ENCODE measurements at places on chromosomes 6 and 20.

DNA sequence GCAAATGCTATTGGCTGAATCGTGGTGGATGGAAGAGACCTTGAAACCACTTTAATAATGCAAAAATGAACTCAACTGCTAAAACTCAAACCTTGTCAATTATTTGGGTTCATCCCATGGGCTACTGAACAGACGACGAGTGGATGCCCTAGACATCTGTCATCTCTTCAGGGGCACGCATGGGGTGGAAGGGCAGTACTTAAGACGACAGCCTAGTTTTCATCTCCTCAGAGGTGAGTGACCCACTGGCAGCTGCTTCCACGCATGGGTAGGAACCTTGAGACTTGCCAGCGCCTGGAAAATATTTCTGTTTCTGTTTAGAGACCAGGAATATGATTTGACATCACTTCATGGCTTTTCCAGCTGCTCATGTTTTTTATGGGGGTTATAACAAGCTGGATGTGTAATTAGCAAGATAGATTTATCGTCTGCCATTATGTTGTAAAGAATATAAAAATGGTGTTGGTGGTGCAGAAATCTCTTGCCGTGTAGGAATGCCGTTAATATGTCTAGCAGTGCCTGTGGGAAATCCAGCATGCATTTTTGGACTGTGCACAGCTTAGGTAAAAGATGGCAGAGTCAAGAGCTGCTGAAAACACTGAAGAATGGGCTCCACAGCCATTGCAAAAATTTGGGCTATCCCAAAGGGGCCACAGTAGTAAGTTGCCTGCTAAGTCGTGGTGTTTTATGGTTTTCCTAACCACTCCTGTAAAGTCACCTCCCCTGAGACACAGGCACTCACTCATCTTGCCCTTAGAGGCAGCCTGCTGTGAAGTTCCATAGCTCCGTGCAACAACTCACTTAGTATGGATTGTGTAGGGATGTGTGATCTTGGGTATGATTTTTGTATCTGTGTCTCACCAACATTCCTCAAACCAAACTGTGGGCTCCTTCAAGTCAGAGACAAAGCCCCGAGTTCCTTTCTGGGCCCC lies 203.3 kb downstream of the EYA2 start:
- no peak for DNase-seq

- DNase-seq, result no peak
Measured at GRCh38 chr6:106763361-106763760, 134.0 kb downstream of the QRSL1 start.

GRCh38 chr6:77987035-77987384 lies 334.2 kb downstream of the MEI4 start:
- DNase-seq, result no peak

DNA sequence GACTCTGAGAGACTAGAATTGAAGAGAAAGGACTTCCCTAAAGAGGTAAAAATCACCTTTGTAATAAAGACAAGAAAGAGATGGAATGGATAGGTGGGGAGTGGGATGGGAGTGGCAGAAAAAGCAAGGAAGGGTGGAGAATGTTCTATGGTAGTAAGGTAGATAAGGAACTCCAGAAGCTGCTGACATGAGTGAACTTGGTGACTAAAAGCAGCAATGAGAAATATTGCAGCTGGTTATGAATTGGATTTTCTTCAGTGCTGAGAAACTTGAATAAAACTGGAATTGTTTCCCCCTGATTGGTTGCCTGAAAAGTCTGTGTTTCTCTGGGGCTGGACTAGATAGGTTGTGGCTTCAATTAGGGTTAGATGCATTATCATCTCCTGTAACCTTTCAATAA lies 15.7 kb upstream of the DTNBP1 start:
- no peak for DNase-seq

DNA sequence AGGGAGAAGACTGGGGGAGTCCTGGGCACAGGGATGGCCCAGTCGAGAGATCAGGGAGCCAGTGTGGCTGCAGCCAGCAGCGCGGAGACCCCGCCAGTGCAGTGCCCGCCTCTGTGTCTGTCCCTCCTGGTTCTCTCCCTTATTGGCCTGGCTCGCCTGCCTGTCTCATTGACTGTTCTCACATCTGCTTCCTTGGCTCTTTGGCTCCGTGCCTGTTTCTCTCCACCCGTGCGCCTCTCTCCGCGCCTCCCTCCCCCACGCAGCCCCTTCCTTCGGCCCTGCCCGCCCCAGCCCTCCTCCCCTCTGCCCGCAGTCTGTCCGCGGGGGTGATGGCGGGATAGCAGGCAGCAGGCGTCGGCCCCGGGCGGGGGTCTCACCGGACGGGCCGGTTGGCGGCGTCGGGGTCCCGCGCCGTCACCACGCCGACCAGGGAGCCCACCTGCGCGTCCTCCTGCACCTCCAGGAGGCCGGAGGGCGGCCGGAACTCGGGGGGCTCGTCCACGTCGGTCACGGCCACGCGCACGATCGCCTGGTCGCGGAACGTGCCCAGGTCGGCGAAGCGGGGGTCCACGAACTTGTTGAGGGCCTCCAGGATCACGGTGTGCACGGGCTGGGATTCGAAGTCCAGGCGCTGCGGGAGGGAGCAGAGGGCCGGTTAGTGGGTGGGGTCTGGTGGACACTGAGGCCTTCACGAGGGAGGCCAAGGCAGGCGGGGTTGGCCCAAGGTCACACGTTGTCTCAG lies 92.0 kb downstream of the CD40 start:
- no peak for DNase-seq

DNA sequence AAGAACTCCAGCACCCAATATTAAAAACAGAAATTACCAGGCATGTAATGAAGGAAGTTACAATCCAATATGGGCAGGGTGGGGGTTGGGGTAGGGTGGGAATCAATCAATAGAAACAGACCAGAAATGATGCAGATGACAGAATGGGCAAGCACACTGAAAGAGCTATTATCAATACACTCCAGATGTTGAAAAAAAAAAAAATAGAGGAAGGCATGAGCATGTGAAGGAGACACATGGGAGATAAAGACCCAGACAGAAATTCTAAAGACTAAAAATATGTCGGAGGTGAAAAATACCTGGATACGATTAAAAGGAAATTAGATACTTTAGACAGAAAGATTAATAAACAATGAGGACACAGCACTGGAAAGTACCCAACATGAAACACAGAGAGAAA lies 19.1 kb upstream of the ZC3H12D start:
- DNase-seq, result no peak

DNA sequence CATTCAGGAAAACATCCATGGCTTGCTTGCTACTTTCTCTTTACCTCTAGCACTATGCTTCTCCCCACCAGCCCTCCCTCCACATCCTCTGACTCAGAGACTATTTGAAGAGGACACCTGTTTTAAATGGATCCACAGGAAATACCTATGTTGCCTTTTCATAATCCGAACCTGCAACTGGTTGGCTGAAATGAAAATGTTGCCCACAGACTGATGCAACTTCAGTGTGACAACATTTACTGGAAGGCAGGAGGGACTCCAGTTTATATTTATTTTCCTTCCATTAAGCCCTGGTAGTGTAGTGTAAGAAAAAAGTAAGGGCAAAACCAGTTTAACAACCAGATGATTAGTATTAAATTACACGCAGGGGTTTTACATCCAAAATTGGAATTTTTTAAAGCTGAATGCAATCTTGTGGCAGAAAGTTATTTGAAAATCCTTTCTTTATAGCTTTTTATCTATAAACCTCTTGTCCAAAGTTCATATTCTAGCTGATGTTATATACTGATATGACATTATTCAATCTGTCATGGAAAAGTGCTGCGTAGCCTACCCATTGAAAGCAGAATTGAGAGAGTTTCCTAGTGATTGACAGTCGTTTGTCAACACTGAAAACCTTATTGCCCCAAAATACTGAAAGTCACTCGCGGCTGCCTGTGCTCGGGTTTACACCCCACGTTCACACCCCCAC lies 881 bp upstream of the AIG1 start:
- no peak for DNase-seq

DNA sequence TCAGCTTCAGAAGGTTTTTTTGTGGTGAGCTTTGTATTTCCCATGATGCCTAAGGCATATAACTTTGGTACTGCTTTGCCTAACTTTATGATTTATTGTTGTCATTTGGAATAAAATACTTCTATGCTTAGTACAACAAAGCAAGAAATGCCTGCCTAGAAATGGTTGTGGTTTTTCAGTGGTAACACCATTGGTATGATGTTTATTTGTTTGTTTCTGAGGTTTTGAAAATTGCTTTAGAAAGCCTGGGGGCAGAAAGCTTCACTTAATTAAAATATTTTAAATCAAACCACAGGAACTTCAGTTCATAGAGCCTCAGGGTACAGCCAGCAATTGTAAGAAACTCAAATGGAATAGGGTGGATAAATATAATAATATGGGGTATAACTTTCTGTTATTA lies 351.2 kb upstream of the MAP3K7 start:
- no peak for DNase-seq

DNA sequence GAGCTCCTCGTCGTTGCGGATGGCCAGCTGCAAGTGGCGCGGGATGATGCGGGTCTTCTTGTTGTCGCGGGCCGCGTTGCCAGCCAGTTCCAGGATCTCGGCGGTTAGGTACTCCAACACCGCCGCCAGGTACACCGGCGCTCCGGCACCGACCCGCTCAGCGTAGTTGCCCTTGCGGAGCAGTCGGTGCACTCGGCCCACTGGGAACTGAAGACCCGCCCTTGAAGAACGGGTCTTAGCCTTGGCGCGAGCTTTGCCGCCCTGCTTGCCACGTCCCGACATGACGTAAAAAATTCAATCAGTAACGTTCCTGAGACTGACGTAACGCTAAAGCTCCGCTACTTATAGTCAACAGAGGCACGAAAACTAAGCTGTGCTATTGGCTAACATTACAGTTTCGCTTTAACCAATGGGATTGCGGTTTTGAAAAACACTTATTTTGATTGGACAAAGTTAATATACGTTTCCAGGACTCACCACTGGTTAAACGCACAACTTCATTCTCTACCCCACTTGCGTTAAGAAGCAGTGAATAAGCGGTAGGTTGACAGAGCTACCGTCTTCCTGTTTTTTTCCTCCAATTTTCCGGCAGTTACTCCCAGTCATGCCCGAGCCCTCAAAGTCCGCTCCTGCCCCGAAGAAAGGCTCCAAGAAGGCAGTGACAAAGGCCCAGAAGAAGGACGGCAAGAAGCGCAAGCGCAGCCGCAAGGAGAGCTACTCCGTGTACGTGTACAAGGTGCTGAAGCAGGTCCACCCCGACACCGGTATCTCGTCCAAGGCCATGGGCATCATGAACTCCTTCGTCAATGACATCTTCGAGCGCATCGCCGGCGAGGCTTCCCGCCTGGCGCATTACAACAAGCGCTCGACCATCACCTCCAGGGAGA lies 73.9 kb downstream of the OR2B2 start:
- DNase-seq, result peak; percentile 89

DNA sequence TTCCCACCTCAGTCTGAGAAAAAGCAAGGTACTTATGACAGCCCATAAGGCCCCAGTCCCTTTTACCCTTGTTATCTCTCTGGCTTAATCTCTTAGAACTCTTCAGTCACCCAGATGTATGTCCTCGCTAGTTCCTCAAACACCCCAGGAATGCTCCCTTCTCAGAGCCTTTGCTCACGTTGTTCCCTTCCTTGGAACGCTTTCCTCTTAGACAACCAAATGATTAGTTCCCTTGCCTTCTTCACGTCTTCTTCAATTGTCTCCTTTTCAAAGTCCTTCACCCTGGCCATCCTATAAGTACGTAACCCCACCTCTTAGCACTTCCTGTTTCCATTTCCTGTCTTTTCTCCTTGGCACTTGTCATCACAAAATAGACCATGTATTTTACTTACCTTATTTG lies 1.1 kb upstream of the APOBEC2 start:
- no peak for DNase-seq

GRCh38 chr20:14264869-14265268 lies 72.5 kb downstream of the FLRT3 start:
- no peak for DNase-seq
